ENCODE measurements at places on chromosomes 1 and 21. TPM values are rescaled to one million over a fixed set of nuclear protein-coding genes. Genes with fewer than 3 reads are reported as not detected.
A peak's percentile ranks its signal among the peaks of the same experiment; 100 is the strongest.

RNU1-1 gene
- not detected for polyA plus RNA-seq

LMOD1 gene
- polyA plus RNA-seq, result 22.7 TPM

BNIPL gene
- 0.06 TPM for polyA plus RNA-seq

LEFTY1 gene
- 0.77 TPM for polyA plus RNA-seq

RNF186 gene
- not detected for polyA plus RNA-seq

TNFRSF8 gene
- 2.4 TPM for polyA plus RNA-seq

CCDC181 gene
- polyA plus RNA-seq, result 0.51 TPM

C1QTNF12 gene
- 1.6 TPM for polyA plus RNA-seq

SAMSN1 gene
- 1.2 TPM for polyA plus RNA-seq

- no peak for DNase-seq
Measured at GRCh38 chr1:37034121-37035013, at the start of gene GRIK3. TSS of gene GRIK3 (minus strand) at chr1:37034515. CDS start at chr1:37034108, 407 bp downstream.

- DNase-seq, result no peak
Measured at GRCh38 chr1:114620419-114620818, 39.0 kb upstream of the BCAS2 start.

DNA sequence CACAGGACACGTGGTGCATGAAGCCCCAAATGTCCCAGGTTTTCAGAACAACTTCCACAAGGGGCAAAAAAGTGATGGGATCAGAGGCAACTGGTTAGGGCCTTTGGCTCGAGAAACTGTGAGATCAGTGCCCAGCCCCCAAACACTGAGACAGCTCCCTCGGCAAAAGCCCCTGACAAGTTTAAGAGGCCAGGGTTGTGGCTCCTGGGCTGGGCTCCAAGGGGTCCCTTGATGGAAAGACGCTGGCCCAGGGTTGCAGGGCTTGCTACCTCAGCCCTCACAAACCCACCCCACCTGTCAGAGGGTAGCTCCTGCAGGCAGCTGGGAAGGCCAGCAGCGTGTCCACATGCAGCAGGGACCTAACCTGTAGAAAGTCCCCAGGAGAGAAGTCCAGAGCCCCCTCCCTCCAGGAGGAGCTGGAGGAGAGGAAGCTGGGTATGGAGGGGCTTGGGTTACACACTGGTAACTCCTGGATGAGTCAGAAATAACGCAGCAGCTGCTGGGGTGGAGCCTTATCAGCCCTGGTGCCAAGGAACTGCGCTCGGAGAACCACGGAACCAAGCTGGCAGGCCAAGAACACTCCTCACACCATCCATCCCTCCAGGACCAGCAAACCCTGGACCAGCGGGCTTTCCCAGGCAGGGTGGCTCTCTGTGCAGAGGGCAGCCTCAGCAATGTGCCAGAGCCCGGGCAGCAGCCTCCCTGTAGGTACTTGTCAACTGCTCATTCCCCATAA lies 37.5 kb downstream of the CTNNBIP1 start:
- no peak for DNase-seq

- no peak for DNase-seq
Measured at GRCh38 chr1:178862416-178862815, 8.5 kb downstream of the ANGPTL1 start.

GRCh38 chr1:31814041-31814511 lies 1.7 kb downstream of the SPOCD1 start:
- no peak for DNase-seq

DNA sequence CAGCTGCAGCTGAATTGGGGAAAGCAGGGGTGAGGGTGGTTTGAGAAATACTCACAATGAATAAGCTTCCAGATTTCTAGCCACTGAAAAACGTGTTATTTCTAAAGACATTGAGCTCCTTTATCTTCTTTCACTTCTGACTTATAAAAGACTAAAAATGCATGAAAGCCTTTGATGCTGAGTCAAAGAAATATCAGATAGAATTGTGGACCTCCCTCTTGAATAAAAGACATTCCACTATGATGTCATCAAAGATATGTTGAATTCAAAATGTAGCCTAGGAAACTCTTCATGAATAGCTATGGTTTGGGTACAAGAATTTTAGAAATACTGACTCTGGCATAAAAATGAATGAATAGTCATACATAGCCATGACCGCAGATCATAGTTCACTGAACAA lies 44.7 kb upstream of the COL24A1 start:
- DNase-seq, result no peak

DNA sequence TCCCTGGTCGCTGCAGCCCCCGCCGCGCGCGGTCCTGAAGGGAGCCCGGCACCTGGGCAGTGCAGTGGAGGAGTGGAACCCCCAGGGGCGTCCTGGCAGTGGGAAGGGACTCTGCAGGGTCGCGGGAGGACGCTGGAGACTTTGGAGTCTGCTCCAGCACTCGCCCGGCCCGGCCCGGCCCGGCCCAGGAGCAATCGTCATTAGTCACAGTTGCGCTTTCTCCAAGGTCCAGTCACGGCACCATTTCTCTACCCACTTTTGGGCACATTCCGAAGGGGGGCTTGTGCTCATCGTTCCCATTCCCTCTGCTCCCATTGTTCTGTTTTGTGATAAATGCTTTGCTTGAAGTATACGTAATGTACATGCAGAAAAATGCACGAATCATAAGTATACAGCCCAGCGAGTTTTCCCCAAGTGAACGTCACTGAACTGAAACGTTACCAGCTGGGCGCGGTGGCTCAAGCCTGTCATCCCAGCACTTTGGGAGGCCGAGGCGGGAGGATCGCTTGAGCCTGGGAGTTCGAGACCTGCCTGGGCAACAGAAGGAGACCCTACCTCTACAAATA lies 999 bp downstream of the THAP3 start:
- peak; percentile 46 for DNase-seq

- no peak for DNase-seq
Measured at GRCh38 chr1:115748401-115749150, 19.9 kb downstream of the CASQ2 start.

GRCh38 chr1:144101397-144102045 lies 129.7 kb upstream of the FAM72C start:
- DNase-seq, result peak; percentile 16

GRCh38 chr1:22696610-22697009 lies 14.0 kb upstream of the EPHB2 start:
- DNase-seq, result no peak

- no peak for DNase-seq
Measured at GRCh38 chr1:182783068-182783467, 6.5 kb upstream of the NPL start.

- DNase-seq, result no peak
Measured at GRCh38 chr1:160744199-160744851, 5.3 kb downstream of the SLAMF7 start.

GRCh38 chr1:8061210-8061609 lies 35.1 kb upstream of the ERRFI1 start:
- no peak for DNase-seq

DNA sequence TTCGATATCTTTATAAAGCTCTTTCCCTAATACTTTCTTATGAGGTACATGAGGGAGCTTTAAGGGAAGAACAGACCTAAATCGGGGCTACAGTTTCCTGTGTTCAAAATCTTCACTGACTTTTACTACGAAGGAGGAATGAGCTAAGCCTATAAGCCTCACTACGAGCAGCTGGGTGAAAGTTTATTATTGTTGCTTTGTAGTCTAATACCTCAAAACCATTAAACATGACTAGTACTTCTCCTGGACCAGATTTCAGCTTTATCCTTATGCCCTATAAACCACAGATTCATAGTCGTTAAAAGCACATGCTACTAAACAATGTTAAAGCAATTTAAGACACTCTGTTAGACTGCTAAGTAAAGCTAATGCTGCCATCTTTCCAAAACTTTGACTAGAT lies 30.2 kb downstream of the NDC1 start:
- DNase-seq, result no peak

DNA sequence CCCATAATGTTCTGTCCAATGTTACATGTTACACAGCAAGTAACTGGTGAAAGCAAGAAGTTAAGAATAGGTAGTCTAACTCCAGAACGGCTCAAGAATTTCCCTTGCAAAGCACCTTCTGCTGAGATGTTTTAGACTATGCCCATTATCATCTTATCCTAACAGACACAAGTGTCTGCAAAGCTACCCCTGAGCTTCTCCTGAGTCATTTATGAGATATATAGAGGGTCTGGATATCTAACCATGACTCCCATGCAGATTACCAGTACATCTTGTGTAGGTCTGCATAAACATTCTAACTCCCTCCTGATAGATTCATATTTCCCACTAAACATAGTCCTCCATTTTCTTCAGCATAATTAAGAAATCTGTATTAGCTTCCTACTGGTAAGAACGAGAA lies 171.7 kb downstream of the COQ8A start:
- no peak for DNase-seq

DNA sequence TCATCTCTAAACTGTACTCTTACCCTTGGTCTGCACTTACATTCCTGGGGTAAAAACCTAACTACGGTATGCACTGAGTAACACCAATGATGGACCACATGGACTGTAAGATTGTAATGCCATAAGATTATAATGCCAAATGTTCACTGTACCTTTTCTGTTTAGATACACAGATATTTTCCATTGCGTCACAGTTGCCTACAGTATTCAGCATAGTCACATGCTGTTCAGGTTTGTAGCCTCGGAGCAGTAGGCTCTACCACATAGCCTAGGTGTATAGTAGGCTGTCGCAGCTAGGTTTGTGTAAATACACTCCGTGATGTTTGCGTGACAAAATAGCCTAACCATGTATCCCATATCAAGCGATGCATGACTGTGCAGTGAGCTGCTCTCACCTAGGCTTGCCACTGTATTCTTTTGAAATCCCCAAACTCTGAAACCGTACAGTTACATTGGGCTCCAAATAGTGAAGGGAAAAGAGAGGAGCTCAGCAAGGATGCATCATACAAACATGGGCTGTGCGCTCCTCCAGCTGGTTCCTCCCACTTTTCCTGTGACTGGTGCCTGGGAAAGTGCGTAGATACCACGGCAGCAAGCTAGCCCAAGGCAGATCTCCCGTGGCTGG lies 35.2 kb downstream of the CFAP57 start:
- DNase-seq, result peak; percentile 26

DNA sequence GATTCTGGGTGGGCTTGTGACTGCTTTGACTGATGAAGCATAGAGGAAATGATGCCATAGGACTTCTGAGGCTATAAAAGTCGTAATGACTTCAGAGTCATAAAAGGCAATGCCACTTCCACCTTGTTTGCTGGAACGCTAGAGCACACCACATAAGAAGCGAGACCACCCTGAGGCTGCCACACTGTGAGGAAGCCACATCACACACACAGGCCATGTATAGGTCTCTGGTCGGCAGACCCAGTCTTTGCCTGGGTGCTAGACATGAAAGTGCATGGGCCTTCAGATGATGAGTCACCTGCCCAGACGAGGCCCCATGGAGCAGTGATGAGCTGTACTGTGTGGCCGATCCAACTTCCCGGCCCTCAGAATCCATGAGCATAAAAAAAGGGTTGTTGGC lies 14.2 kb upstream of the KANK4 start:
- DNase-seq, result no peak

DNA sequence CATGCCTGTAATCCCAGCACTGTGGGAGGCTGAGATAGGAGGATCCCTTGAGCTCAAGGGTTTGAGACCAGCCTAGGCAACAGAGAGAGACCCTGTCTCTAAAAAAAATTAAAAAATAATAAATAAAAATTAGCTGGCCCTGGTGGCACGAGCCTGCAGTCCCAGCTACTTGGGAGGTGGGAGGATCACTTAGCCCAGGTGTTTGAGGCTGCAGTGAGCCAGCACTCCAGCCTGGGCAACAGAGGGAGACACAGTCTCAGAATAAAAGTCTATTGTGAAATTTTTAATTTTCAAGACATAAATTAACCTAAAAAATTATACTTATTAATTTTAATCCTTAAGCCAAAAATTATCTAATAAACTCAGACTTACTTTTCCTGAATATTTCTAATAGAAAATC lies 131.2 kb upstream of the ZNHIT6 start:
- DNase-seq, result no peak

DNA sequence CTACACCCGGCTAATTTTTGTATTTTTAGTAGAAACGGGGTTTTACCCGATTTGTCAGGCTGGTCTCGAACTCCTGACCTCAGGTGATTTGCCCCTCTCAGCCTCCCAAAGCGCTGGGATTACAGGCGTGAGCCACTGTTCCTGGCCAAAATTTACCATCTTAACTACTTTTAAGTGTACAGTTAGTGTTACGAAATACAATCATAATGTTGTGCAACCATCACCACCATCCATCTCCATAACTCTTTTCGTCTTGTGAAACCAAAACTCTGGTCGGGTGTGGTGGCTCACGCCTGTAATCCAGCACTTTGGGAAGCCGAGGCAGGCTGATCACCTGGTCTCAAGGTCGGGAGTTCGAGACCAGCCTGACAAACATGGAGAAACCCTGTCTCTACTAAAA lies 14.1 kb upstream of the ZBTB40 start:
- no peak for DNase-seq

- DNase-seq, result no peak
Measured at GRCh38 chr1:163777205-163777604, 455.5 kb downstream of the NUF2 start.

Measured in heart right ventricle (tissue), 16 donors.